ENCODE measurements at places on chromosomes 16 and 17.

DNA sequence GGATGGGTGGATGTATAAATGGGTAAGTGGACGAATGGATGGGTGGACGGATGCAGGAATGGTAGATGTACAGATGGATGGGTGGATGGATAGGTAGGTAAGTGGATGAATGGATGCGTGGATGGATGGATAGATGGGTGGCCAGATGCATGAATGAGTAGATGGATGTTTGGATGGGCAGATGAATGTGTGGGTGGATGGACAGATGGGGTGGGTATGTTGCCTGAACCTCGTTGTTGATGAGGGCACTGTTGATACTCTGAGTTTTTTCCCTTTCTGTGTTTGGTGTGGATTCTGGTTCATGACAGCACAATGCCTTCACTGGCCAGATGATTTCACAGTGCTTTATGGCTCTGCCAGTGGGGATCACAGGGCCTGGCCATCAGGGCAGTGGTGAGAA is 208.3 kb downstream of the NPIPB11 start:
- DNase-seq, result no peak

GRCh38 chr17:47792979-47793378 is 28.6 kb downstream of the OSBPL7 start:
- no peak for DNase-seq

- DNase-seq, result no peak
Measured at GRCh38 chr16:8943966-8944759, 19.5 kb downstream of the USP7 start.

GRCh38 chr17:40659911-40660310 is 5.1 kb downstream of the KRT222 start:
- DNase-seq, result no peak

- DNase-seq, result no peak
Measured at GRCh38 chr17:4108397-4108796, 34.4 kb downstream of the ZZEF1 start.

DNA sequence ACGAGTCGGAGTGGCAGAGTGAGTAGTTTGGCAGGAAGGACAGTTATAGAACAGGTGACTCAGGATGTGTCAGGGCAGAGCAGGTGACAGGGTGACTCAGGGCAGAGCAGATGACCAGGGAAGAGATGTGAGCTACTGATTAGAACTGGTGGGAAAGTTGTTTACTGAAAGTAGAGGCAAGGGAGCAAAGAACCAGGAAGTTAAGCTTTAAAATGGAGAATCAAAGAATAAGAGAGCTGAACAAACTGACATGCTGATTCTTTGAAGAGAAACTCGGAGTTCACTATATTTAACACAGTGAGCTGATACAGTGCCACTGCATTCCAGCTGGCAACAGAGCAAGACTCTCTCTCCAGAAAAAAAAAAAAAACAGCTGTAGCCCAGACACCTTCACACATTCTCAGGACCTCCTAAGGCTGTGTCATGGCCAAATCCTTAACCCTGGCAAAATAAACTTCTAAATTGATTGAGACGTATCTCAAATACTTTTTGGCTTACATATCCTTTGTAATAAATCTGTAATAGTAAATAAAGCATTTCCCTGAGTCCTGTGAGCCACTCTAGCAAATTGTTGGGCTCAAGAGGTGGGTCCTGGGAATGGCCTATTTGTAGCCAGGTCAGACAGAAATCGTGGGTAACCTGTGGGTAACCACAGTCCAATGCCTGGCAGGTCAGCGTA is 12.3 kb upstream of the UBE2I start:
- DNase-seq, result no peak

DNA sequence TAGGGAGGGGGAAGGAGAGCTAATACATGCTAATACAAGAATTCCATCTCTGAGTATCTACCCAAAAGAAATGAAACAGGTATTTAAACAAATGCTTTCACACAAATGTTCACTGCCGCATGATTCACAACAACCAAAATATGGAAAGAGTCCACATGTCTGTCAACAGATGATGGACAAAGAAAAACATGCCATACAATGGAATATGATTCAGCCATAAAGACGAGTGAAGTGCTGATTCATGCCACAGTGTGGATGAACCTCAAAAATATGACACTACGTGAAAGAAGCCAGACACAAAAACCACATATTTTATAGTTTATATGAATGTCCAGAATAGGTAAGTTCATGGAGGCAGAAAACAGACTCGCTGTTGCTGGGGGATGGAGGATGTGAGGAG is 321.4 kb downstream of the FOXL1 start:
- no peak for DNase-seq

GRCh38 chr16:67403976-67404555 is 10.8 kb upstream of the TPPP3 start:
- DNase-seq, result no peak

DNA sequence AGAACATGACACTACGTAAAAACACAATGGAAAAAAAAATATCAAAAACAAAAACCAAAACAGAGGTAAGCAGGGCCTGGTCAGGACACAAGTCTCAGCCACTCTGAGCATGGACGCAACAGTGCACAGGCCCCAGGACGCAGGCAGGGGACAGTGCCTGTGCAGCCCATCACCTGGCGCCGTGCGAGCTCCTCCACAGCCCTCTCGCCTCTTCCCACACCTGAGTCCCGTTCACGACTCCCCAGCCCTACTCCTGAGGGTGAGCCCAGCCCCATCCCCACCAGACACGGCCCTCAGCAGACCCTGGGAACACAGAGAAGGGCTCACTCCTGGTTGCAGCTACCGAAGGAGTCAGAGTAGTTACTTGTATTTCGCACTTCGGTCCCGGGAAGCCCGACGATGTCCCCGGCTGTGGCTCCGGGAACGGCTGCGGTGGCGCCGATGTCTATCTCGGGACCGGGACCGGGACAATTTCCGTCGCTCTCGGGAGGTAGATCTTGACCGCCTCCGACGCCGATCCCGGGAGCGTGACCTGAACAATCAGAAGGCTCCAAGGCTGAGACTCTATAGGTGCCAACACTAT is 9.4 kb downstream of the HBQ1 start:
- DNase-seq, result no peak

GRCh38 chr16:27408012-27408601 is 6.1 kb downstream of the IL21R start:
- no peak for DNase-seq

DNA sequence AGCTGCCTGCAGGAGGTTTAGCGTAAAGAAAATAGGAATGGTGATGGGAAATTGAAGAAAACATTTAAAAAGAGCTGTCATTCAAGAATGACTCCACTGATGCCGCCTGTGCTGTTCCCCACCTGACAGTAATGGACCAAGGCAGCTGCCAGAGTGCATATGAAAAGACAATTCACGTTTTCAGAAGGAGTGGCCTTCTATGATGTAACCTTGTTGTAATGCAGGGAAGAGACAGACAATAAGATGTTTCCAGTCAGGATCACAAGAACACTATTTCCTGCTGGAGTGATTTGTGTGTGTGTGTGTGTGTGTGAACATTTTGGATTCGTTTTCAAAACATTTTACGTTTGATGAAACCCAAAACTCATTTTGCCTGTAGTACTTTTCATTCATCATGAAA is 203.7 kb downstream of the LGALS9B start:
- DNase-seq, result no peak

DNA sequence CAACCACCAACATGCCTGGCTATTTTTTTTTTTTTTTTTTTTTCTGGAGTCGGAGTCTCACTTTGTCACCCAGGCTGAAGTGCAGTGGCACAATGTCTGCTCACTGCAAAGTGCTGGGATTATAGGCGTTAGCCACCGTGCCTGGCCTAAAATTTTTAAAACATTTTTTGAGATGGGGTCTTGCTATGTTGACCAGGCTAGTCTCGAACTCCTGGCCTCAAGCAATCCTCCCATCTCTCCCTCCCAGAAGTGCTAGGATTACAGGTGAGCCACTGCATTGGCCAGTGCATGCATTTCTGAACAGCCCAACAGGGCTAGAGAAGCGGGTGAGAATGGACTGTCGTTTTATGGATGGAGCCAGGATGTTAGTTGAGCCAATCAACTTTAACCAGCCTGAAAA is 72.4 kb downstream of the ERCC4 start:
- DNase-seq, result no peak

- no peak for DNase-seq
Measured at GRCh38 chr17:54813896-54814295, 86.8 kb upstream of the TOM1L1 start.

DNA sequence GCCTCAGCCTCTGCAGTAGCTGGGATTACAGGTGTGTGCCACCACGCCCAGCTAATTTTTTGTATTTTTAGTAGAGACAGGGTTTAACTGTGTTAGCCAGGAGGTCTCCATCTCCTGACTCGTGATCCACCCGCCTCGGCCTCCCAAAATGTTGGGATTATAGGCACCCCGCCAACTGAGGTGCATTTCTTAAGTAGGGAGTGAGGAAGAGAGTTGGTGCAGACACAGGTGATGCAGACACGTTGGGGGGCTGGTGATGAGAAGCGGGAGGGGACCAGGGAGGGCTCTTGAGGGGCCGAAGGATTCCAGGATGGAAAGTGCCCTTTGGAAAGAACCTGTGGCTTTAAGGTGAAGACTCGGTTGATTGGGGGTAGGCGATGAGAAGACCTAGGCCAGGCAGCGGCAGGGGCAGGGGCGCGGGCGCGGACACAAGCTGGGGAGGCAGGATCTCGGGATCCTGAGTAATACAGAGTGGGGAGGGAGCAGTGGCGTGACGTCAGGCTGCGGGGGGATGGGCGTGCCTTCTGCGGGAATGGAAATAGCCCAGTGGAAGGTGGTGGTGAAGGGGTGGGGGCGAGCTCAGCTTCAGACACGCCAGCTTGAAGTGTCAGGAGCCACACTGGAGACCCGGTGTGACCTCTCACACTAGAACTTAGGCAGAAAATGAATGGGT is 2.5 kb upstream of the ATP6V0C start:
- no peak for DNase-seq

DNA sequence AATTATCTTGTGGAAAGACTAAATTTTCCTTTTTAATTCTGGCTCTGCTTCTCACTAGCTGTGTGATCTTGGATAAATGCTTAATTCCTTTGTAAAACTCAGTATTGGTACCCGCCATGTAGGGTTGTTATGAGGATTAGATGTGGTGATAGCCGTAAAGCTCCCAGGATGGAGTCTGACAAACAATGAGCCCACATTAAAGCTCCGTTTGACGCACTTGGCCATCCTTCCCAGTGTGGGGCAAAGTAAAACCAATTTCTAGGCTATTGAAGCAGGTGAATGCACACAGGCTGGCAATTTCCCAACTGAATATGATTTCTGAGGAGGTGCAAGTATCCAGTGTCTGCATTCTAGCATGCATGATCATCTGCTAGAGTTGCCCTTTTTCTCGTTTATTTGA is 123.6 kb downstream of the MRTFB start:
- DNase-seq, result no peak

DNA sequence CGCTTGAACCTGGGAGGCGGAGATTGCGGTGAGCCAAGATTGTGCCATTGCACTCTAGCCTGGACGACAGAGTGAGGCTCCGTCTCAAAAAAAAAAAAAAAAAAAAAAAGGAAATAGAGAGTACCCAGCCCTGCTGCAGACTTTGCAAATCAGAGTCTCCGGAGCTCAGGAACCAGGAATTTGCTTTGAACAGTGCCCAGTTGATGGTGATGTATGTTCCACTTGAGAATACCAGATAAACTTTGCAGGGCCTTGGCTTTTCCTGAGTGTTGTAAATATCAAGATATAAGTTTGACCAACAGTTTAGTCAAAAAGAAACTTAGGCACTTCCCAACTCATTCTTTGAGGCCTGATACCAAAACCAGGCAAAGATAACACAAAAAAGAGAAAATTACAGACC is 30.6 kb upstream of the MAP3K14 start:
- DNase-seq, result no peak

DNA sequence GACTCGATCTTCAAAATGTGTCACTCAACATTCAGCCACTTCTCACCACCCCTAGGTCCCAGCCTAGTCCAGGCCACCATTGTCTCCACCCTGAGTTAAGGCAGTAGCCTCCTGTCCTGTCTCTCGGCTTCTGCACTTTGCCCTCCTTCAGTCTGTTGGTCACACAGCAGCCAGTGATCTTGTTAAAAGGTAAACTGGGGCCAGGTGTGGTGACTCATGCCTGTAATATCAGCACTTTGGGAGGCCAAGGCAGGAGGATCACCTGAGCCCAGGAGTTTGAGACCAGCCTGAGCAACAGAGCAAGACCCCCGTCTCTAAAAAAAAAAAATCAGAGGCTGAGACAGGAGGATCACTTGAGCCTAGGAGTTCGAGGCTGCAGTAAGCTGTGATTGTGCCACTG is 25.8 kb downstream of the WWP2 start:
- no peak for DNase-seq

GRCh38 chr16:76265434-76266045 is 11.7 kb upstream of the CNTNAP4 start:
- DNase-seq, result peak; percentile 36

DNA sequence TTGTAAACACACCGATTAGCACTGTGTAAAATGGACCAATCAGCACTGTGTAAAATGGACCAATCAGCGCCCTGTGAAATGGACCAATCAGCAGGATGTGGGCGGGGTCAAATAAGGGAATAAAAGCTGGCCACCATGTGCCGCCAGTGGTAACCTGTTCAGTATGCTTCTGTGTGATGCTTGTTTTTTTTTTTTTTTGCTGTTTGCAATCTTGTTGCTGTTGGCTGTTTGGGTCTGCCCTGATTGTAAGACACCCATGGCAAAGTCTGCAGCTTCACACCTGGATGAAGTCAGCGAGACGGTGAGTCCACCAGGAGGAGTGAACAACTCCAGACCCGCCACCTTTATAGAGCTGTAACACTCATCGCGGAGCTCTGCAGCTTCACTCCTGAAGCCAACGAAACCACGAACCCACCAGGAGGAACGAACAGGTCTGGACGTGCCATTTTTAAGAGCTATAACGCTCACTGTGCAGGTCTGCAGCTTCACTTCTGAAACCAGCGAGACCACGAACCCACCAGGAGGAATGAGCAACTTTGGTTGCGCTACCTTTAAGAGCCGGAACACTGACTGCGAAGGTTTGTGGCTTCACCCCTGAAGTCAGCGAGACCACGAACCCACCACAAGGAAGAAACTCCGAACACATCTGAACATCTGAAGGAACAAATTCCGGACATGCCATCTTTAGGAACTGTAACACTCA is 85.0 kb upstream of the MED9 start:
- no peak for DNase-seq

DNA sequence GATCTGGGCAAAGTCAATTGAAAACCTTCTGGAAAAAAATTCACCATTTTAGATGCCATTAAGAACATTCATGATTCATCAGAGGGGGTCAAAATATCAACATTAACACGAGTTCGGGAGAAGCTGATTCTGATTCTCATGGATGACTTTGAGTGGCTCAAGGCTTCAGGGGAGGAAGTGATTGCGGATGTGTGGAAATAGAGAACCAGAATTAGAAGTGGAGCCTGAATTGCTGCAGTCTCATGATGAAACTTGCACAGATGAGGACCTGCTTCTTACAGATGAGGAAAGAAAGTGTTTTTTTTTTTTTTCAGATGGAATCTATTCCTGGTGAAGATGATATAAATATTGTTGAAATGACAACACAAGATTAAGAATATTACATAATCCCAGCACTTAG is 12.9 kb downstream of the ITGAX start:
- no peak for DNase-seq

GRCh38 chr17:81928544-81929252 is 1.2 kb upstream of the MAFG start:
- DNase-seq, result no peak

GRCh38 chr17:78000341-78000740 is 41.8 kb downstream of the TNRC6C start:
- no peak for DNase-seq
